ENCODE measurements at places on chromosomes 7 and 10.

DNA sequence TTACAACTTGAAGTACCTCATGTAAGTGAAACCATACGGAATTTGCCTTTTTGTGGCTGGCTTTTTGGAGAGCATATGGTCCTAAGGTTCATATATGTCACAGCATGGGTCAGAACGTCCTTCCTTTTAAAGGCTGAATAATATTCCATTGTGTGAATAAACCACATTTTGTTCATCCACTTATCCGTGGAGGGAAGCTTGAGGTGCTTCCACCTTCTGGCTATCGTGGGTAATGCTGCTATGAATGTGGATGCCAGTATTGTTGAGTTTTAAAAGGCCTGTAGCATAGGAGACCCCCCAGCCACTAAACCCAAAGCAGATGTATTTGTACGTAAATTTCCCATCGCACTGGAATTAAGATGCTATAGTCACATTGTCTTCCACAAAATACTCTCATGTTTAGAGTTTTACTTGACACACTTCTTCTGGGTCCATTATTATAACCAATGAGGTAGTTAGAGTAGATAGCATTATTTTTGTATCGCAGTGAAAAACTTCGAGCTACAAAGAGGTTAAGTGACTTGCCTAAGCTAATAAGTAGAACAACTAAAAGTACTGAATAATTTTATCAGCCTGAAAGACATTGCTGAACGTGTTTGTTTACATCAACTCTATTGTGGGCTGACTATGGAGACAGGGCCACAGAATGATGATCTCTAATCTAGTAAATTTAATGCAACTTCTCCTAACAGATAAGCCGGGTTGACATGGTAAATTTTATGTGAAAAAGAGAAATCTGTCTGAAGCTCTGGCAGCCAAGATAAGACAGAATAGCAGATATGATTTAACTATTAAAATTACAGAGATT lies 183.0 kb upstream of the CTBP2 start:
- H3K4me1 ChIP-seq, result no peaks in the 10 kb centered on the region
- H3K27ac ChIP-seq, result no peak overlapping the region
- H3K27me3 ChIP-seq, result no peaks in the 10 kb centered on the region
- peak; percentile 16 for DNase-seq
- H3K36me3 ChIP-seq, result no peaks in the 10 kb centered on the region

- DNase-seq, result no peak
- no peaks in the 10 kb centered on the region for H3K27me3 ChIP-seq
- no peak overlapping the region for H3K27ac ChIP-seq
- H3K4me3 ChIP-seq, result no peak overlapping the region
These were observed 124.8 kb downstream of the PHTF2 start for GRCh38 chr7:77923419-77923818.

- H3K27ac ChIP-seq, result no peak overlapping the region
- H3K36me3 ChIP-seq, result no peaks in the 10 kb centered on the region
- peak; percentile 21 for DNase-seq
- no peak overlapping the region for H3K4me3 ChIP-seq
- no peaks in the 10 kb centered on the region for H3K27me3 ChIP-seq
- H3K4me1 ChIP-seq, result no peaks in the 10 kb centered on the region
These were observed 90.3 kb downstream of the BTRC start for GRCh38 chr10:101444058-101444898.

- DNase-seq, result no peak
- no peaks in the 10 kb centered on the region for H3K36me3 ChIP-seq
- H3K27me3 ChIP-seq, result no peaks in the 10 kb centered on the region
- H3K4me3 ChIP-seq, result no peak overlapping the region
These were observed 93.2 kb downstream of the DNAJB9 start for GRCh38 chr7:108662783-108663362.

DNA sequence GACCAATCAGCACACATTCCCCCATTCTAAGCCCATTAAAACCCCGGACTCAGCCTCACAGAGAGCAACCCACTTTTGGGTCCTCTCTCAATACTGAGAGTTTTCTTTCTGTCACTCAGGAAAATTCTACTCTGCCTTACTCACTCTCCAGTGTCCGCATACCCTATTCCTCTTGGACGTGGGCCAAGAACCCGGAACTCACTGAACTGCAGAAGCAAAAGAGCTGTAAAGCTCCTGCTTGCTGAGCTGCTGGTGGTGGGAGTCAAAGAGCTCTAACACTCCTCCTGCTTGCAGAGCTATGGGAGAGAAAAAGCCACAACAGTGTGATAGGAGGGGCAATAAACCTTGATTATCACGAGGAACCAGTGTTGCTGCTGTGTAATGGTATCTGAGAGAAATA lies 386.9 kb downstream of the POM121L12 start:
- H3K27ac ChIP-seq, result no peak overlapping the region
- H3K4me1 ChIP-seq, result no peaks in the 10 kb centered on the region
- H3K27me3 ChIP-seq, result no peaks in the 10 kb centered on the region
- H3K4me3 ChIP-seq, result no peak overlapping the region

- H3K4me1 ChIP-seq, result no peaks in the 10 kb centered on the region
- no peaks in the 10 kb centered on the region for H3K27me3 ChIP-seq
- no peak overlapping the region for H3K4me3 ChIP-seq
- no peaks in the 10 kb centered on the region for H3K36me3 ChIP-seq
These were observed 164.8 kb downstream of the WDR11 start for GRCh38 chr10:121015916-121016315.

GRCh38 chr10:55400075-55400849 lies 599.2 kb upstream of the PCDH15 start:
- no peak overlapping the region for H3K4me3 ChIP-seq
- no peak overlapping the region for H3K27ac ChIP-seq
- DNase-seq, result peak; percentile 28
- no peaks in the 10 kb centered on the region for H3K4me1 ChIP-seq

GRCh38 chr7:7399707-7400106 lies 136.0 kb downstream of the COL28A1 start:
- H3K27me3 ChIP-seq, result no peaks in the 10 kb centered on the region
- H3K36me3 ChIP-seq, result no peaks in the 10 kb centered on the region
- peak; percentile 26 for DNase-seq
- H3K27ac ChIP-seq, result no peak overlapping the region
- H3K4me1 ChIP-seq, result no peaks in the 10 kb centered on the region
- H3K4me3 ChIP-seq, result no peak overlapping the region

DNA sequence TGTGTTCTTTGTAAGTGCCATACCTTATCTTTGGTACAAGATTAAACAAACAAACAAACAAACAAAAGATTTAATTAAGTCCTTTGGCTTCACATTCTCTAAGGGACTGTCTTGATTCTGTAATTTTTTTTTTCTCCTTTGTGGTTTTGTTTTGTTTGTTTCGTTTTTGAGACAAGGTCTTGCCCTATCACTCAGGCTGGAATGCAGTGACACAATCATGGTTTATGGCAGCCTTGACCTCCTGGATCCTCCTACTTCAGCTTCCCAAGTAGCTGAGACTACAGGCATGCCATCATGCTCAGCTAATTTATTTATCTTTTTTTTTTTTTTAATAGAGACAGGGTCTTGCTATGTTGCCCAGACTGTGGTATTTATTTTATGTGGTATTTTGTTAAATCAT lies 165.8 kb downstream of the LRRC4 start:
- no peaks in the 10 kb centered on the region for H3K36me3 ChIP-seq
- H3K27me3 ChIP-seq, result no peaks in the 10 kb centered on the region
- no peak overlapping the region for H3K4me3 ChIP-seq
- peaks cover 2% of the 10 kb centered on the region for H3K4me1 ChIP-seq

DNA sequence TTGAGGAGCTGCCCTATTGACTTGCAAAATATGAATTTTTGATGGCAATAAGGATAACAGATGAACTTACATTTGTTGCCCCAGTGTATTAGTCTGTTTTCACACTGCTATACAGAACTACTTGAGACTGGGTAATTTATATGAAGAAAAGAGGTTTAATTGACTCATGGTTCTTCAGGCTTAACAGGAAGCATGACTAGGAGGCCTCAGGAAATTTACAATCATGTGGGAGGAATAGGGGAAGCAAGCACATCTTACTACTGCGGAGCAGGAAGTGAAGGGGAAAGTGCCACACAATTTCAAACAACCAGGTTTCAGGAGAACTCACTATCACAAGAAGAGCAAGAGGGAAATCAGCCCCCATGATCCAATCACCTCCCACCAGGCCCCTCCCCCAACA lies 57.9 kb downstream of the ZNF22 start:
- no peaks in the 10 kb centered on the region for H3K27me3 ChIP-seq
- no peak overlapping the region for H3K4me3 ChIP-seq
- H3K36me3 ChIP-seq, result no peaks in the 10 kb centered on the region
- H3K4me1 ChIP-seq, result no peaks in the 10 kb centered on the region
- H3K27ac ChIP-seq, result no peak overlapping the region

DNA sequence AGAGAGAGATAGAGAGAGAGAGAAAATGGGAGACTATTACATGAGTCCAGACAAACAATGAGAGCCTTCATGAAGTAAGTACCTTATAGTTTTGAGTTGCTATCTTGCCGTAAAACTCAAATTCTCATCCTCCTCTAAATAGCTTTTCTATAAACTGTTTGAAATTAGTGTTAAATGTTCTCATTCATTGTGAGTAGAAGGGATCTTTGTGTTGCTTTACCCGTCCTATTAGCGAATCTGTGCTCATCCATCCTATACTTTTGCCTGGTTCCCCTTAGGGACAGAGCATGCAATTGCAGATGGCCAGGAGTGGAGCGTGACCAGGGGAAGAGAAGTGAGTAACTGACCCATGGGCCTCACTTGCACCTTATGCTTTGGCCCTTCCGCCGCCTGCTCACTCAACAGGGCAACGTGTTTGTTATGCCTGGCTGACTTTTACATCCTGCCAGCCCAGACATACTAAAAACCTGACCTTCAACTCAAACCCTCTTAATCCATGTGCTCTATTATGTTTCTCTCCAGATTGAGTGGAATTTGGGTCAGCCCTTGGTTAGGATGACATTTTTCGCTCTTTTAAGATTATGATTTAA lies 244.2 kb upstream of the YAE1 start:
- no peak overlapping the region for H3K27ac ChIP-seq
- no peak overlapping the region for H3K4me3 ChIP-seq
- H3K4me1 ChIP-seq, result no peaks in the 10 kb centered on the region
- no peaks in the 10 kb centered on the region for H3K27me3 ChIP-seq

- no peaks in the 10 kb centered on the region for H3K36me3 ChIP-seq
- no peaks in the 10 kb centered on the region for H3K27me3 ChIP-seq
- DNase-seq, result no peak
- no peak overlapping the region for H3K27ac ChIP-seq
- H3K4me1 ChIP-seq, result no peaks in the 10 kb centered on the region
These were observed 135.3 kb downstream of the ICA1 start for GRCh38 chr7:8126601-8127167.

DNA sequence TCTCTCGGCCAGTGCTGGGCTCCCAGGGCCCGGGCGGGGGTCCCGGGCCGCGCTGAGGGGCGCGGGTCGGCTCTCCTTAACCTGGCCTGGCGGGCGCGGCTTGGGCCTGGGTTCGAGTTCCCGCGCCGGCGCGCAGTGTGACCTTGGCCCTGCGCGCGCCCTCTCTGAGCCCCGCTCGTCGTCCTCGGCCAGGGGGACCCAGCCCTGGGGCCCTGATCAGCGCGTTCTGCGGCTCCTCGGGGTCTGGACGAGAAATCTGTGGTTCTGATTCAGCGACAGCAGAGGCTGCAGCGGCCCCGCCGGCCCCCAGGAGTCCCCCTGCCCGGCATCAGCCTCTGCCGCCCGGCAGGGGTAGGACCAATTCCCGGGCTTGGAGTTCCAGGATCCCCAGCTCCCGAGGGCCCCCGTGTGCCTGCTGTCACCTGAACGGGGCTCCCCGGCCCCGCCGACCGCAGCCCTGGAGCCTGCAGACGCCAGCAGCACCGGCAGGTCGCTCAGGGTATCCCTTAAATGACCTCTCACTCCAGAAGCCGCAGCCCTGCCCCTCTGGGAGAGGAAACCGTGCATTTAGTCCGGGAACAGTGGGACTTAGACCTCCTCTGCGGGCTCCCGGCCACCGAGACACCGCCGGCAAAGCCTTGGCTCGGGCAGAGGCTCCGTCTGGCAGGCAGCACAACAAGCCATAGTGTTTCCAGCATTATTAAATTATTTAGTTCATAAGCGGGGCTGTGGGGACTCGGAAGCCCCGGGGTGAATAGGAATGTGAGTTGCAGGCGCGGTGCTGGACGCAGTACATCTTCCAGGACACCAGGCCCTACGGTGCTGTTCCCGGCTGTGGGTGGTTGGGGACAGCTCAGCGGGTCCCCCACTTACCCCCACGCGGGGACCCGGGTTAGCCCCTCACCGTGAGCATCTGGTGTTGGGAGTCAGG lies 572 bp downstream of the CHST12 start:
- H3K4me3 ChIP-seq, result peak overlapping the region; percentile 83
- peaks cover 12% of the 10 kb centered on the region for H3K4me1 ChIP-seq
- no peaks in the 10 kb centered on the region for H3K27me3 ChIP-seq
- H3K27ac ChIP-seq, result peak overlapping the region; percentile 67
- peak; percentile 39 for DNase-seq

DNA sequence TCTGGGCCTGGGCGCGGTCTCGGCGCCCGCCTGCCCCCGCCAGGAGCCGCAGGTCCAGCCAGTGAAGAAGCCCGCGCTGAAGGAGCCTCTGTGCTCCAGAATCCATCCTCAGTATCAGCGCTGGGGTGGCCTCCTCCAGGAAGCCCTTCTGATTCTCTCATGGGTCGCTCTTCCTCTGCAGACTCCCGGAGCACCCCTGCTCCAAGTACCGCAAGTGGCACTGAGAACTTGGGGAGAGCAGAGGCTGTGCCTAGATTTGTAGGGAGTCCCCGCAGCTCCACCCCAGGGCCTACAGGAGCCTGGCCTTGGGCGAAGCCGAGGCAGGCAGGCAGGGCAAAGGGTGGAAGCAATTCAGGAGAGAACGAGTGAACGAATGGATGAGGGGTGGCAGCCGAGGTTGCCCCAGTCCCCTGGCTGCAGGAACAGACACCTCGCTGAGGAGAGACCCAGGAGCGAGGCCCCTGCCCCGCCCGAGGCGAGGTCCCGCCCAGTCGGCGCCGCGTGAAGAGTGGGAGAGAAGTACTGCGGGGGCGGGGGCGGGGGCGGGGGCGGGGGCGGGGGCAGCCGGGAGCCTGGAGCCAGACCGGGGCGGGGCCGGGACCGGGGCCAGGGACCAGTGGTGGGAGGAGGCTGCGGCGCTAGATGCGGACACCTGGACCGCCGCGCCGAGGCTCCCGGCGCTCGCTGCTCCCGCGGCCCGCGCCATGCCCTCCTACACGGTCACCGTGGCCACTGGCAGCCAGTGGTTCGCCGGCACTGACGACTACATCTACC lies at the start of gene ALOX5:
ALOX5 (plus strand) TSS at position 641 of the 774 bp plus-strand sequence; CDS start at position 705, 64 bp downstream.
- peaks cover 32% of the 10 kb centered on the region for H3K27me3 ChIP-seq
- no peak for DNase-seq
- no peak within 1 kb of the TSS for H3K27ac ChIP-seq
- no peak within 1 kb of the TSS for H3K4me3 ChIP-seq
- no peaks in the 10 kb centered on the region for H3K4me1 ChIP-seq

DNA sequence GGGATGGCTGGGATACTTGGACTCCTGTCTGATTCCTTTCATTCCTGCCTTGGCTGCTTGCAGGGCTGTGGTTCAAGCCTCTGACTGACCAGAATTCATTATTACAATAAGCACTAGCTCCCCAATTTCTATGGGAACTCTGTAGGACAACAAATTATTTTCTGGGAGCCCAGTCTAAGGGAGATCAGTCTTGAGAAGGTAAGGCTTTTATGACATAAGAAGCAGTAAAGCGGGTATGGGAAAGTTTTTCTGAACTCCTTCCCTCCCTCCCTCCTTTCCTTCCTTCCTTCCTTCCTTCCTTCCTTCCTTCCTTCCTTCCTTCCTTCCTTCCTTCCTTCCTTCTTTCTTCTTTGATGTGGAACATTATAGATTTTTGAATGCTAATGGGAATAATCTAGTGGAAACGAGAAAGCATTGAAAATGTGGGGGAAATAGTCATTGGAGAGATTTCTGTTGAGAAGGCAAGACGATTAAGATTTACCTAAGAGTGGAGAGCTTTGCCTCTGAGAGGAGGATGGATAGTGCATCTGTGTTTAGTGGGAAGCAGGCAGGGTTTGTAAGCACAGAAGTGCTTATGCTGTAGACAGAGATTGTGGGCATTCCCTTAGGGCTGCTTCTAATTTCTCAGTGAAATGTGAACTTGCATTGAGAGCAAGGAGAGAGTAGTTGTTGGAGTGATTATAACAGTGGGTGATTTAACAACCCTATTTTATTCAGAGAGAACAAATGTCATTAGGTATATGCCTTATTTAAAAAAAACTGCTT lies 201.5 kb downstream of the DNAJB9 start:
- no peaks in the 10 kb centered on the region for H3K27me3 ChIP-seq
- no peak overlapping the region for H3K27ac ChIP-seq
- H3K4me3 ChIP-seq, result no peak overlapping the region

Data from fibroblast of lung (primary cell).